Activated T-helper 1 cell treated with anti-CD3 and anti-CD28 coated beads, Interleukin-2, amount 50 U/mL, for 16 hours (primary cell): ENCODE measurements at places on chromosomes 2 and 18.
A peak's percentile ranks its signal among the peaks of the same experiment; 100 is the strongest.

GRCh38 chr2:17083902-17084301 lies 418.3 kb upstream of the CYRIA start:
- DNase-seq, result no peak

DNA sequence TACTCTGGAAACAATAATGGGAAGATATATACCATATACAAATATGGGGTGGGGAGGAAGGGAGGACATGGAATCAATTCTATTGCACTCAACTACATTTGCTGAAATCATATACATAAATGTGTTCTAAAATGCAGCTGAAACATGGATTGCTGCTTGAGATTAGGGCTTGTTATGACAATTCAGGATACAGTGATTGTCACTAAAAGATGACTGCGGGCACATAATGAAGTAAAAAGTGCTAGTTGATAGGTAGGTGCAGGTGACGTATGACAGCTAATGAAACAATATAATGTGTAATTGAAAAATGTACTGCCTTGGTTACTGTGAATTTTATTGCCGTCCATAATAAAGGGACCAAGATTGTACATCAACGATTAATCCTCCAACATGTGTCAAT lies 1062.1 kb upstream of the FANCL start:
- DNase-seq, result no peak

GRCh38 chr2:142395291-142395690 lies 264.5 kb upstream of the LRP1B start:
- DNase-seq, result no peak

DNA sequence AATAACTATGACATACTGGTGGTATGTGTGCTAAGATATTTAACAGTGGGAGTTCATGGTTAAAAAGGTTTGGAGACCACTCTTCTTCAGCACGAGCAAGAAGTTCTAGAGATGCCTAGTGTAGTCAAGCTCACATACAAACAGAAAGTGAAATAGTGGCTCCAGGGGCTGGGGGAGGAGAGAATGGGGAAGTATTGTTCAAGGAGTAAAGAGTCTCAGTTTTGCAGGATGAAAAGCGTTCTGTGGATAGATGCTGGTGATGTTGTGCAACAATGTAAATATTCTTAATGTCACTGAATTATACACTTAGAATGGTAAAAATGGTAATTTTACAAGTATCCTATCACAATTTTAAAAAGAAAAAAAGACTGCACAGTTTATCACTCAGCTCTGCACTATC lies 29.0 kb upstream of the EPAS1 start:
- DNase-seq, result no peak

GRCh38 chr2:208984376-208985090 lies 439.3 kb upstream of the MAP2 start:
- DNase-seq, result no peak

DNA sequence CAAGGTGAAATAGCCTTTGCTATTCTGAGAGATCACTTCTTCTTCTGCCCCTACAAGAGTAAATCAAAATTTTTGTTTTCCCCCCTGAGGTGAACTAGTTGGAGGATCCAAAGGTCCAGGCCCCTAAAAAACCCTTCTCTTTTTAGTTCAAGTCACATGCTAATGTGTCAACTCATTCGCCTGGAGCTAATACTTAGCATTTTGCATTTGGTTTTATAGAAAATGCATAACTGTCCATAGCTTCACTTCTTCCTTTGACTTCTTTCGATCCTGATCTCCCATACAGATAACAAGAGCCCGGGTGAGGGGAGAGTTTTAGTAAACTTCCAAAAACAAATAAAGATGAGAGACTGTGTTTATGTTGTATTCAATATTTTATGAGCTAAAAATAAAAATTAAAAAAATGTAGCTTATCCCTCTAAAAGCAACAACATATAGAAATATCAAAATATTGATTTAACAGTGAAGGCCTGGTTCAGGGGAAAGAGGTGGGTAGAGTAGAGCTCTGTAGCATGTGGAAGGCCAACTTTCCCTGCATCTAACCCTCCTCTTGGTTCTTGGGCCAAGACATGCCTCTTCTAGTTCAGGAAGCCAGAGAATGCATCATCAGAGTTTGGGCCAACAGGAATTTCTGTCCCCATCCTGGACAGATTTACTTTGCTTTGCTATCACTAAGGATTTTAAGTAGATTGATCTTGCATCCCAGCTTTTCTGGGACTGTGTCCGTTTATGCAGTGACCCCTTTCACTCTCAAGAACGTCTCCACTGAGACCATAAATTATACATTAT lies 333.8 kb downstream of the ALK start:
- DNase-seq, result no peak

DNA sequence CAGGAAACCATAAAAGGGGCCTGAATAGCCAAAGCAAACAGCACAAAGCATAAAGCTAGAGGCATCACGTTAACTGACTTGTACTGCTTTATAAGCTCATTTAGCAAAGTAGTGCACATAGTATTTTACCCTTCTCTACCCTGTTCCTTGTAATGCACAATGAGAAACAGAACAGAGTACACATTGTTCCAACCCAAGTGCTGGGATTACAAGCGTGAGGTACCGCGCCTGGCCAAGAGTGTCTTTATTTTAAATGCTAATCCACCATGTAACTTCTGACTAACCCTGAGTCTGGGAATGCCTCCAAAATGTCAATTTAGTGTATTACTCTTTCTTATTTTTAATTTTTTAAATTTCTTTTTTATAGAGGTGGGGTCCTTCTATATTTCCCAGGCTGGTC lies 46.4 kb upstream of the STON1 start:
- DNase-seq, result no peak

GRCh38 chr18:7021994-7022840 lies 95.4 kb downstream of the LAMA1 start:
- no peak for DNase-seq

- no peak for DNase-seq
These were observed 136.7 kb upstream of the CWC22 start for GRCh38 chr2:180143633-180144337.

DNA sequence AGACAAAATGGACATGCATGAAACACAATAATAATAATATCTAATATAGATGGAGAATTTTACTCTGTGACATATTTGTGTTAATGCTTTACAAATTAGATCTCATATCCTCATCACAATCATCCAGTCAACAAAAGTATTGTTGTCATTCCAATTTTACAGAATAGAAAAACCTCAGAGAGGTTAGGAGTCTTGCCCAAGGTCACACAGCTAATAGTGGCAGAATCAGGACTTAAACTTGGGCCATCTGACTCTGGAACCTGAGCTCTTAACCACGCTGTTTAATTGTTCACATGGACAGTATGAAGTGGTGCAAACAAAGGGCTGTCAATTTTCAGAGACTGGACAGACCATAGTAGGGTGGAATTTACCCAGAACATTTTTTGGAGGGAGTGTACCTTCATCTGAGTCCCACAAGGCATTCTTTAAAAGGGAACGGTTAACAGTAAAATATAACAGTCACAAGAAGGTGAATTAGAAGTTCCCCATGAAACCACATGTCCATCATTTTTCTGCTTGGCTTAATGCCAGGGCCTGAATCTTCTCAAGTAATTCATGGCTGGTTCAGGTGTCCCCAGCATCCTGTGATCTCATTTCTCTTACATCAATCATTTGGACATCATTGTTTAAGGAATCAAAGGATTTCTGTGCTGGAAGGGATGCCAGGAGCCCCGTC lies 35.4 kb upstream of the CCDC93 start:
- no peak for DNase-seq

DNA sequence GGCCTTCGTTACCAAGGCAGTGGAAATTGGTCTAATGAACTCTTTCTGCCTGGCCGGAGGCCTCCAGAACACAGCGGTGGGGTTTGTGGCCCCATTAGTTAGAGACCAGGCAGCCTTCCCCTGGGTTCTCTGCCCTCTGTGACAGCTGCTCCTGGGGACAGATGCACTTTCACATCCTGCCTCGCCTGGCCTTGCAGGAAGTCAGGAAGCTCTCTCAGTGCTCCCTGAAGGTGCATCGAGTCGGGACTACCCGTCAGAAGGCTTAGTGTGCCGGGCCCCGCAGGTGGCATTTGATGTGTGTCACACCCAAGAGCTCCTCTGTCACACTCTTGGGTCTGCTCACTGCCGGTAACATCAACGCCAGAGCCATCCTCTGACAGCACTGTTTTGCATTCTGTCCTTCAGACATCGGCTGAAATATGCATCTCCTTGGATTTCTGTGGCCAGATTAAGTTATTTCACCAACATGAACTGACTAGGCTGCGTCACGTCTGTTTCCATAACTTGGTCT lies 158.3 kb downstream of the LDLRAD4 start:
- DNase-seq, result peak; percentile 61

DNA sequence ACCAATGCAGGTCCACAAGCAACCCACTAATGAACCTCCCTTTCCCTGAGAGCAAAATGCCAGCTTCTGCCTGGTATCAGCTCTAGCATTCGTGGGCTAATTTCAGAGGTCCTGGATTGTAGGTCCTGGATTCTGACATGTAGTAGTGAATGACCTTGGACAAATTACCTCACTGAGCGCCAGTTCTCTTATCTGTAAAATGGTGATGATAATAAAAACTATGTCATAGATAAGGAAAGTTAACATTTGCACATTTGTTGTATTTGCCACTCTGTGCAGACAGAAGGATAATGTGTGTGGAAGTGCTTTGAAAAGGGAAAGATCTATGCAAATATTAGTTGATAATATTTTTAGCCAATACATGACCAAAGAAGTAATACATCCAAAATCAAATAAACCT lies 4.1 kb upstream of the TET3 start:
- DNase-seq, result no peak

GRCh38 chr2:168433527-168433926 lies 22.5 kb upstream of the CERS6 start:
- no peak for DNase-seq

DNA sequence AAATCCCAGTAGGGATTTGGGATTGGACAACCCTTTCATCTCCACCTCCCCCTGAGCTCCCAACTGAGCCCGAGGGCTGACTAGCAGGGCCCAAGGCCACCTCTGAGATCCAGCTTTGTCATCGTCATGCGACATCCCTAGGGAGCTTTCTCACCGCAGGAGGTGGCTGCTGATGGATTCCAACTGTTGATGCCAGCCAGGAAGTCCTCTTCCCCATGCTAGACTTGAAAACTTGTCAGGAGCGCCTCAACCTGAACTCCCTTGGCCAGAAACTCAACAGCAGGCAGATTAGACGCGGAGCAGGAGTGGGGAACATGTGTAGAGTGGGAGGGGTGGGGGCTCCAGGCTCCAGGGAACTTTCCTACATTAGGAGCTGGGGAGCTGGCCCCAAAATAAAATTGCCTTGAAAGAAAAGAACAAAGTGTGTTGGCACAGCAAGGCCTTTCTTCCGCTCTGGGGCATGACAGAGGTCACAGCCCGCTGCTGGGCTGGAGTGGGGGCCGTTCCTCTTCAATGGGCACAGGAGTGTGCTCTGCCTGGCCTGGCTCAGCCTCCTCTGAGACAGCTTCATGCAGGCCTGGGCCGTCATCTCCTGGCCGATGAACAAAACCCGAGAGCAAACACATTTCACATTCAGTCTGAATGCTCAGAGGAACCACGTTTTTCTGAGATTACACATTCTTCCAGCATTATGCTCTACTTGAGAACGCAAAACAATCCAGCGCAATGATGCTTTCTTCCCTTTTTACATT lies 34.5 kb downstream of the EMILIN2 start:
- DNase-seq, result no peak

GRCh38 chr2:28036307-28036706 lies 145.8 kb downstream of the BABAM2 start:
- no peak for DNase-seq

GRCh38 chr2:123696021-123696420 lies 329.1 kb upstream of the CNTNAP5 start:
- DNase-seq, result no peak

DNA sequence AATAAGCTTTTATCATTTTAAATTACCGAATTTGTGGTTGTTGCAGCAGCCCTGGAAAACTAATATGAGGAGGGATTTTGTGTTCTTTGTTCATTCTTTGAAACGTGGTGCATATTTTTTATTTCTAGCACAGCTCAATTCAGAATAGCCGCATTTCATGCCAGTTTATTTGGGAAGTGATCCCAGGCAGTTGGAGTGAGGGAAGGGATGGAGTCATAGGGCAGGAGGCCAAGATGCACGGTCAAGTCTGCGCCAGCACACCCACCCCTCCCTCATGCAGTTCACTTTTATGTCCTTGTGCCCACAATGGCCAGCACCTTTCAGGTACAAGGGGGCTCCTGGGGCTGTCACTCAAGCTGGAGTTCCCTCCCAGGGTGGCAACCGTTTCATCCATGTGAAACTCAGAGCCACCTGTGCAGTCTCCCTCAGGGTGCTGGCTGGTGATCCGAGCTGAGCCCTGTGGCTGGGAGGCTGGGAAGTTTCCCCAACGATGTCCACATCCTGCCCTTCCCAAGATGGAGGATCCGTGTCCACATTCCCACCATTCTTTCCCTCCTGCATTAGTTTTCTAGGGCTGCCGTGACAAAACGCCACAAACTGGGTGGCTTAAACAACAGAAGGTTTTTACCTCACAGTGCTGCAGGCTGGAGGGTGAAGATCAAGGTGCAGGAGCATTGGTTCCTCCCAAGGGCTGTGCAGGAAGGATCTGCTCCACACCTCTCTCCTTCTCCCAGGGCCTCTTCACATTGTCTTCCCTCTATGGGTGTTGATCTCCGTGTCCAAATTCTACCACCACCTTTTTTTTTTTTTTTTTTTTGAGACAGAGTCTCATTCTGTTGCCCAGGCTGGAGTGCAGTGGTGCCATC lies 68.5 kb upstream of the ITGA6 start:
- DNase-seq, result no peak
